ENCODE measurements at places on chromosomes 2 and 18.
A peak's percentile ranks its signal among the peaks of the same experiment; 100 is the strongest.

DNA sequence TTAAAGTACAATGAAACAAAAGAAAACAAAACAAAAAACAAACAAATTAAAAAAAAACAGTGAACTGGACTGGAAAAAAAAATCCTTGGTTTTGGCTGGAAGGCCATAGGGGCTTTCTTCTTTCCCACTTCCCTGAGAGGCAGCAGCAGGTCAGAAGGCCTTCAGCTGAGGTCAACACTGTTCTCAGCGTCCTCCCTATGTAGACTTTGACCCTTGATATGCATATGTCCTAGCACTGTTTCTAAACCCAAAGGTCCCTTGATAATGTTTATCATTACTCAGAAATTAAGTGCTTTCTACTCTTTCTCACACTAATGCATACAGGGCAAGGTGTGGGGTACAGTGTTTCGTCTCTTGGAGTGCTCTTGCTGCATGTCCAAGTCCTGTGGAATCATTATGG is 75.6 kb upstream of the WDSUB1 start:
- DNase-seq = no peak

- DNase-seq = no peak
Measured at GRCh38 chr18:63965716-63966330, 4.1 kb upstream of the SERPINB8 start.

DNA sequence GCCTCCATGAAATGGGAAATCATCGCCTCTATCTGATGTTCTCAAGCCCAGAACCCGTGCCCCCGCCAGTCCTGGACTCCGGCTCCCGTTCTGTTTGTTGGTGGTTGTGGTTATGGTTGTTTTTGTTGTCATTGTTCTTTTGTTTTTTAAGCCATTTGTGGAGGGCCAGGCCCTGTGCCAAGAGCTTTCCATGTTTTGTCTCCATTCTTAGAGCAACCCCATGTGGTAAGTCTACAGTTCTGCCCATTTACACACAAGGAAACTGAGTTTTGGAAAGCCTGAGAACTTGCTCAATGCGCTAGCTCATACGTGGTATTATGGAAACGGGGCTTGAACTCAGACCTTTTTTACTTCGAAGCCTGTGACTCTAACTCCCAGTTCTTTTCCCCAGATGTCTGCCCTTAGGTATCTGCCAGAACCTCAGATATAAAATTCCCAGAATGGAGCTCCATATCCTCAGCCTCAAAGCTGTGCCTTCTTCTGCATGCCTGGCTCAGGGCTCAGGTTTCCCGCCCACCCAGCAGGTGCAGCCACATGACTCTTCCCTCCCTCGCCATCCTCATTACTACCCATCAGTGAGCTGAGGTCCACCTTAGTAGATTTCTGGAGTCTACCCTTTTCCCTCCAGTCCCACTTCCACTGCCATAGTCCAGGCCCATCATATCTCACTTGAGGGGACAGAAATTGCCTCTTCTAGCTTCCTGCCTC is 194.1 kb downstream of the KLHL29 start:
- no peak for DNase-seq

DNA sequence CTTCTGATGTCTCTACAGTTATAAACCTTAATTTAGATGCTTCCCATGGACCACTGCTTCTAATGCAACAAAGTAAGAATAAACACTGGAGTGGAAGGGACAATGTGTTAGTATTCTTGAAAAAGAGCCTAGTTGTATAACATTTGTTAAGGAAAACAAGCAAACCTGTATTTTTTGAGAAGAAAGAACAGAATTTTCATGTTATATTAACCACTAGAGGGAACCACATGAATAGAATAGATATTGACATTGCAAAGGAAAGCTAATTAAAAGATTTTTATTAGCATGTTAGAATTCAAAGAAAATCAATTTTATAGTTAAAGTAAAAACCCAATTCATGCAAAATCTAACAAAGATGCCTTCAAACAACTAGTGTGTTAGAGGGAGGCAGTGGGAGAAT is 151.2 kb upstream of the BARD1 start:
- DNase-seq = no peak

GRCh38 chr2:153106802-153107477 is 371.6 kb downstream of the RPRM start:
- DNase-seq = peak; percentile 9

GRCh38 chr2:205665791-205666190 is 16.5 kb upstream of the NRP2 start:
- no peak for DNase-seq

DNA sequence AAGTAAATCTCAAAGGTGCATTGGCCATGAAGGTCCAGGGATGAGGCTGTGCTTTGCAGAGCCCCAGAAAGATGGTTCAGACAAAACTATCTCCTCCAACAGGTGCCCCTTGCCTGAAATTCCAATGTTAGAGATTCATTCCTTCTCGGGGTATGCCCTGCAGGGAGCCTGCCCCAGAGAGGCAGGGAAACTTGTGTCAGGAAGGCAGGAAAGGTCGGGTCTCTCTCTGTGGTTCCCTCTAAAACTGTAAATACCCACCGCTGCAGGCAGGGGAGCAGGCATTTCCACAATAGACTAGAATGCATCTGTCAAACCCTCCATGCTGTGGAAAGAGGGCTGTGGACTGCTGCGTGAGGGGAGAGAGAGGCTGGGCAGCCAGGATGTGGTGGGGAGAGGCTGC is 207.8 kb upstream of the SMAD2 start:
- DNase-seq = no peak

DNA sequence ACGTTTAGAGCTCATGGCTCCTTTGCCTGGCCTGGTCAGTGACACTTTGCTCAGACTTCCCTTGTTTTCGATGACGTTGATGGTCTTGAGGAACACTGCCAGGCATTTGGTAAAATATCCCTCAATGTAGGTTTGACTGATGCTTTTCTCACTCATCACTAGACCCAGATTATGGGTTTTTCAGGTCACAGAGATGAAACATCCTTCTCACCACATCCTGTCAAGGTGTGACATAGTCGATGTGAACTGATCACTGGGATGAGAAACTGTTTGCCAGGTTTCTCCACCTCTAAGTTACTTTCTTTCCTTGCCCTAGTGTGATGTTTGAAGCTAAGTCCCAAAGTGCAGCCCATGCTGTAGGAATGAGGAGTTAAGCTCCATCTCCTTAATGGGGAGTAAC is 81.5 kb downstream of the AFF3 start:
- DNase-seq = no peak

- peak; percentile 89 for DNase-seq
Measured at GRCh38 chr2:237171396-237171795, 85.7 kb downstream of the COPS8 start.

- DNase-seq = no peak
Measured at GRCh38 chr2:174925046-174925784, 80.0 kb downstream of the CHN1 start.

- no peak for DNase-seq
Measured at GRCh38 chr18:63997041-63997440, 27.2 kb downstream of the SERPINB8 start.

- DNase-seq = no peak
Measured at GRCh38 chr2:207463433-207463832, 66.3 kb upstream of the CREB1 start.

GRCh38 chr2:215884451-215885087 is 128.8 kb downstream of the MREG start:
- no peak for DNase-seq

- no peak for DNase-seq
Measured at GRCh38 chr2:40123746-40124145, 328.1 kb downstream of the SLC8A1 start.

- DNase-seq = no peak
Measured at GRCh38 chr2:2000724-2001061, 256.4 kb upstream of the PXDN start.

DNA sequence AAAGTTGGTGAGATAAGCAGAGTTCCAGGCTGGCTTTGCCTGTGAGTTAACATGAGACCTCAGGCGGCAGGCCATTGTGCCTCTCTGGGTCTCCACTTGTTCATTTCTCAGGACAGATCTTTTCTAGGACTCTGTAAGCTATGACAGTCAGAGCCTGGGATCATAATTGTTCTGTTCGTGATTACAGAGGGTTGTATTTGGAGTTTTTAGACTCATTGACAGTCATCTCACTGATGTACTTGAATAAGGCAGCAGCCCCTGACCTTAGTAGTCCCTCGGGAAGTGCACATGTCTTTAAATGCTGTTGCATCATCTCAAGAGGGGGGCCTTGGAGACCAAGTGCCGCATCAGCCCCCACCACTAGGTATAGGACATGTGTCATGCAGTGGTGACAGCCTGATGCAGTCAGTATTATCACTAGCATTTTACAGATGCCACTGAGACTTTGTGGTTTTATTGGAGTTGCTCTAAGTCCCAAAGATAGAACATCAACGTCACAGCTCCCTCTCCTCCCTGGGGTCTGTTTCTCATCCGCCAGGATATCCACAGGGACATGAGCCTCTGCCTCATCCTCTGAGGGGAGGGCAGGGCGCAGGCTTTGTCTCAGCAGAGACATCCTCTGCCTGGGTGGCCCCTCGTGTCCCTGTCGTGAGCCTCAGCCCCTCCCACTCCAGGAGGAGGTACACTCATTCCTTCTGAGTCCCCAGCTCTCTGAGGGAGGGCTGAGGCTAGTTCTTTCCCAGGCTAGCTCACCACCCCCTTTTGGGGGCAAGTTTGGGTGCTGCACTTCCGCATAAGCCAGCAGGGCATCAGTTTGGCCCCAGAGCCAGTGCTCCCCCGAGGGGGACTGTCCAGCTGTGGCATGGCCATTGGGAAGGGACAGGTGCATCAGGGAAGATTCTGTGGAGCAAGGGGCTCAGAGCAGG is 14.1 kb downstream of the GLI2 start:
- peak; percentile 47 for DNase-seq

GRCh38 chr18:57624988-57625387 is 3.4 kb upstream of the NARS1 start:
- DNase-seq = peak; percentile 59

DNA sequence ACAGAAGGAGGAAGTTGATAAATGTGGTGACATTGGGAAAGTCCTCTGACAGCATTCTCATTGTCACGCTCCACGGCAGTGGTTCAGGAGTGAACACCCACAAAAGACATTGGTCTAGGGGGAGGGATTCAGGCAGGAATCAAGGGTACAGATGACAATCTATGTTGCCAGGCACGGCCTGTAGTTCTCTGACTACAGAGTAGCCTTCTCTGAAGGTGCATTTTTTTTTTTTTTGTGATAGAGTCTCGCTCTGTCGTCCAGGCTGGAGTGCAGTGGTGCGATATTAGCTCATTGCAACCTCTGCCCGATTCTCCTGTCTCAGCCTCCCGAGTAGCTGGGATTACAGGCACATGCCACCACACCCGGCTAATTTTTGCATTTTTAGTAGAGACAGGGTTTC is 7.4 kb upstream of the MOB1A start:
- no peak for DNase-seq

DNA sequence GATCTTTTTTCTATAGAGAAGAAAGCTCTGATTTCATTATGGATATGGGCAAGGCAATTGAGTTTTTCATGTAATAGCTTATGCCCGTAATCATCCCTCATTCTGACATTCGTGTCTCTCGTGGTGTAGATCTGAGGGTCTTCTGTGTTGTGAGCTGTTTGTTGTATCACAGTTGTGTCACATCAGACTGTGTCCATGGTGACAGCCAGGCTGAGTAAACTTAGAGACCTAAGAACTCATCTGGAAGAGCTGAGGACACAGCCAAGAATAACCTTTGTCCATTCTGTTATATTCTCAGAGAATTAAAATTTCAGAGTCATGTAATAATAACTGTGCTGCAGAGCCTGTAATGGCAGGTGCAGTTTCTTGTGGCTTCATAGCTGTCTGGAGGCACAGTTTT is 116.5 kb downstream of the ATP9B start:
- no peak for DNase-seq

- no peak for DNase-seq
Measured at GRCh38 chr2:27089111-27089954, 2.8 kb downstream of the KHK start.

DNA sequence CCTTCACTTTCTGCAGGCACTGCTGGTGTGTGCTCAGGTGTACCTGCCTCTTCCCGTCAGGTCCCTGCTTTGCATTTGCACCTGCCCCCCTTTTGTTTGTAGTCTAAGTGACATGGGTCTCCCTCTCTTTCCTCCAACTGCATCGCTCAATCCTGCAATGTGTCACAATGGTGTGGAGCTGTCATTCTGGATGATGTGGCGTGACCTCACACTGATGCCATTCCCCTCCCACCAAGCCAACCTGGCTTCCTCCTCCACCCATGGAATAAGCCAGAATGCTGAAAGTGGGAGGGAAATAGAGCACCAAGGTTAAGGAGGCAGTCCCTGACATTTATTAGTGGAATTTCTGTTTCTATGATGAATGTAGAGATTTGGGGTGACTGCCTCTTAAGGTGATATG is 156.7 kb downstream of the ZBTB7C start:
- DNase-seq = no peak

GRCh38 chr2:120231564-120231973 is 8.4 kb upstream of the TMEM185B start:
- no peak for DNase-seq

- peak; percentile 60 for DNase-seq
Measured at GRCh38 chr2:191811807-191812602, 34.9 kb downstream of the CAVIN2 start.

GRCh38 chr18:74478880-74479279 is 17.3 kb upstream of the CNDP2 start:
- DNase-seq = no peak

GRCh38 chr18:1483385-1483784 is 578.7 kb downstream of the ADCYAP1 start:
- peak; percentile 13 for DNase-seq

- DNase-seq = no peak
Measured at GRCh38 chr18:52907543-52908308, 567.7 kb downstream of the DCC start.

GRCh38 chr2:231583982-231584381 is 8.7 kb upstream of the TEX44 start:
- no peak for DNase-seq

DNA sequence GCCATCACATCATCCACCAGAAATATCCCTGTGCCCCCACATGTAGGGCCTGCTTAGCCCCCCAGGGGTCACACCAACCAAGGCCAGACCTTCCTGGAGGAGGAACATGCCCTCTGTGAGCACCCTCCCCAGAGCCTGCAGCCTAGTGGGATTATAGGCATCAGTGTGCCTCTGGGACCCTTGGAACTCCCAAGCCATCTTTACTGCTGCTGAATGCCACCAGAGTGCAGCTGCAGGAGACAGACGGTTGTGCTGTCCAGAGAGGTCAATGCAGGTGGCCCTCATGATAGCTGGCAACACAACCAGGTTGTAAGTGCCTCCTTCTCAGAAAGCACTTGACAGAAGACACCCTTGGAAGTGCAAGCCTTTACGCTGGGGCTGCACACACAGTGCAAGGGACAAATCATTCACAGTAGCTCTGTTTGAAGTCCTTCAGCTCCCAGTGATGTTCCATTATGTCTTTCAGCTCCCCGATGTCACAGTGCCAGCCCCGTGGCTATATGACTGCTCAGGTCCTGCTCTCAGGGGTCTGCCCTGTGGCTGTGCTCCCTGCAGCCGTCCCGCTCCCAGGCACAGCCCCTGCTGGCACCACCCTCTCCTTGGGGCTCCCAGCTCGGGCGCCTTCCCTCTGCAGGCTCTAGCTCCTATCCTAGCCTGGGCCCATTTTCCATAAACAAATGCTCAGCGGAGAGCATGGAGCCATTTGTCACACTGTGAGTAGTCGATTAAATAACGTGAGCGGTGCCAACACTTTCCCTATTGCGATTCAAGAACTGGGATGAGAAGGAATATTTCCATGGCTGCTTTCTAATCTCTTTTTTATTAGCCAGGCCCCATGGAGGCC is 65.1 kb downstream of the EDAR start:
- no peak for DNase-seq

Data from A172 (cell line).